ENCODE measurements at places on chromosomes 3 and 15. TPM values are rescaled to one million over a fixed set of nuclear protein-coding genes. Genes with fewer than 3 reads are reported as not detected.

ZDHHC23 gene
- polyA plus RNA-seq: 18.6 TPM

GP9 gene
- not detected for polyA plus RNA-seq

PLS1 gene
- polyA plus RNA-seq: 0.13 TPM

AMT gene
- 51.1 TPM for polyA plus RNA-seq

SERF2 gene
- polyA plus RNA-seq: 821 TPM

MYL3 gene
- polyA plus RNA-seq: not detected

CILP gene
- polyA plus RNA-seq: 0.63 TPM

TMEM87A gene
- 14.5 TPM for polyA plus RNA-seq

TRH gene
- not detected for polyA plus RNA-seq

MCTP2 gene
- 38.3 TPM for polyA plus RNA-seq

DNASE1L3 gene
- 0.66 TPM for polyA plus RNA-seq

EPM2AIP1 gene
- 20.3 TPM for polyA plus RNA-seq

DGKG gene
- polyA plus RNA-seq: 1.1 TPM

ACTRT3 gene
- 0.12 TPM for polyA plus RNA-seq

TUSC7 gene
- polyA plus RNA-seq: not detected

CLDN16 gene
- polyA plus RNA-seq: not detected

EPHA3 gene
- not detected for polyA plus RNA-seq

XYLB gene
- polyA plus RNA-seq: 0.19 TPM

THBS1 gene
- polyA plus RNA-seq: 0.42 TPM

RPL29 gene
- 2,693 TPM for polyA plus RNA-seq

RBPMS2 gene
- polyA plus RNA-seq: 0.74 TPM

ALPK3 gene
- polyA plus RNA-seq: 0.07 TPM

ZNF609 gene
- polyA plus RNA-seq: 5.8 TPM

LCTL gene
- polyA plus RNA-seq: not detected

SCAANT1 gene
- not detected for polyA plus RNA-seq

SEC62 gene
- 45.8 TPM for polyA plus RNA-seq

SI gene
- polyA plus RNA-seq: not detected

Measured in B cell (primary cell).